PC-9 (cell line): ENCODE measurements at places on chromosomes 3 and 15.

GRCh38 chr3:79766496-79767193 is 1.2 kb downstream of the ROBO1 start:
- no peak for DNase-seq

DNA sequence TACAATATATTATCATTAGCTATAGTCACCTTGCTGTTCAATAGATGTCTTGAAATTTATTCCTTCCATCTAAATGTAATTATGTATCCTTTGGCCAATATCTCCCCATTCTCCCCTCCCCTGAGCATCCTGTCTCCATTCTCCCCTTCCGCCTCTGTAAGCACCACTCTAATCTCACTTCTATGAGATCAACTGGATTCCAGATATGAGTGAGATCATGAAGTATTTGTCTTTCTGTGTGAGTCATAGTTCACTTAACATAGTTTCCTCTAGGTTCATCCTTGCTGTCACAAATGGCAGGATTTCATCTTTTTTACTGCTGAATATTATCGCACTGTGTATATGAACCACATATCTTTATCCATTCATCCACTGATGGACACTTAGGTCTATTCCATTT is 148.8 kb upstream of the NDN start:
- no peak for DNase-seq

DNA sequence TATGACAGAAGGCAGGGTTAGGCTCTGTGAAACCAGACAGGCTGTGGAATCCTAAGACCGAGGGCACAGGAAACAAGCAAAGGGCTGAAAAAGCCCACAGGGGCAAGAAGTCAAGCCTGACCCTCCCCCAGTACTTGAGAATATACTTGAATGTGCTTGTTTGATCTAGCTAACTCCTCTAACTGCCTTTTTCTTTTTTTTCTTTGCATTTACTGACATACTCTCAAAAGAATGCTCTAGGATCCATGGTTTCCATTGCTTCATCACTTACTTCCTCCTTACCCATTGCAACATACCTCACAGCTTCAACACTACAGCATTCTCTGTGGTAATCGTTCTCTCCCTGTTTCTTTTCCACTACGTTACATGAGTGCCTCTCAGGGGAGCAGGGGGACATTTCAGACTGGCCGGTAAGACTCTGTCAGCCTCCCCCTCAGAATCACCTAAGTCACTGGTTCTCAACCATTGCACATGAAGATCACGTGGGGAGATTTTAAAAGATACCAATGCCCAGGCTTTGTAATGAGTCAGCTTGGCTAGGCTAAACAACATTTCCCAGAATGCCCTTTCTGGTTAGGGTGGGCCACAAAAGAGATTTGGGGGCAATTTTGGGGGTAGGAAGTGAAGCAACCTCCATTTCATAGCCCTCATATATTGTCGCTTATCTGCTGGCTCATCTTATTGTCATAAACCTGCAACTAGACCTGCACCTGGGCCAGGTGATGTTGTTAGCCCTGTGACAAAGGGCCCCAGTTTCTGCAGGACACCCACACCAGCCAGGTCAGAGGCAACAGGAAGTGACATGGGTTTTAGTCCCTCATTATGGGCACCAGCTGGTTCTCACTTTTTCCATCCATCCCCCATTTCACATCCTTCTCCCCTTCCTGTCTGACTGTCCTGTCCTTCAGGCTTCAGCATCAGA is 24.6 kb upstream of the RSL24D1 start:
- peak; percentile 92 for DNase-seq

DNA sequence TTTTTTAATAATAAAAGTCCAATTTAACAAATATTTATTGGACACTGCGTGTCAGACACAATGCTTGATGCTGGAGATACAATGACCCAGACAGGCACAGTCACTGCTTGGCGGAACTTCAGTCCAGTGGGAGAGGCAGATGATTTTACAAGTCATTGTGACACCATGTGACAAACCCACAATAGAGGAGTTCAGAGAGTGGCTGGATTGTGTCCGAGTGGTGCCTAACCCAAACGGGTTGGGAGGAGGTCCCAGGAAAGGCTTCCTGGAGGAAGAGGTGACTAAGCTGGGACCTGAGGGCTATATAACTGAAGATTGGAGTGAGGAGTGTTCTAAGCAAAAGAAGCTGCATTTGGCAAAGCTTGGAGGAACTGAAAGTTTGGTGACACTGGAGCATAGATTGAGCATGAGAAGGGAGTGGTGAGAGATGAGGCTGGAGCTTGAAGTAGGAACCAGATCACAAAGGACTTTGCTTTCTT is 41.4 kb downstream of the CRTC3 start:
- no peak for DNase-seq

DNA sequence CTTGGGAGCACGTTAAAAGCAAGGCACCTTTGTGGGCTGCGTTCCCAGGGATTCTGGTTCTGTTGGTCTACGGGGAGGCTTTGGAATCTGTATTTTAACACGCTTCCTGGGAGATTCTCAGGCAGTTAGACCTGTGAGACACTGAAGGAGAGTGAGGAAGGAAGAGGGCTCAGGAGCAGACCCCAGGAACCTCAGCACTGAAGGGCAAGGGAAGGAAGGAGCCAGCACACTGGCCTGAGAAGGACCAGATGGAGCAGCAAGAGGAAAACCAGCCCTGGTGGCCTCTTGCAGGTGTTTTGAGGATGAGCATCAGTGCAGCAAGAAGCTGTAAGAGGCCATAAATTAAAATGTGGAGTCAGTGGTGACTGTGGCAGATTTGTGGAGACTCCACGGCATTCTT is 146.7 kb downstream of the RPLP1 start:
- DNase-seq = no peak
